WERI-Rb-1 (cell line): ENCODE measurements at places on chromosomes 11 and 22.

GRCh38 chr11:102936864-102937509 lies 18.5 kb downstream of the MMP13 start:
- no peak for DNase-seq

- DNase-seq: no peak
These were observed 2.0 kb downstream of the ST14 start for GRCh38 chr11:130161441-130162145.

GRCh38 chr11:35126879-35127581 lies 11.9 kb upstream of the CD44 start:
- DNase-seq: no peak

- no peak for DNase-seq
These were observed 3.8 kb downstream of the NCF4 start for GRCh38 chr22:36864454-36865215.

DNA sequence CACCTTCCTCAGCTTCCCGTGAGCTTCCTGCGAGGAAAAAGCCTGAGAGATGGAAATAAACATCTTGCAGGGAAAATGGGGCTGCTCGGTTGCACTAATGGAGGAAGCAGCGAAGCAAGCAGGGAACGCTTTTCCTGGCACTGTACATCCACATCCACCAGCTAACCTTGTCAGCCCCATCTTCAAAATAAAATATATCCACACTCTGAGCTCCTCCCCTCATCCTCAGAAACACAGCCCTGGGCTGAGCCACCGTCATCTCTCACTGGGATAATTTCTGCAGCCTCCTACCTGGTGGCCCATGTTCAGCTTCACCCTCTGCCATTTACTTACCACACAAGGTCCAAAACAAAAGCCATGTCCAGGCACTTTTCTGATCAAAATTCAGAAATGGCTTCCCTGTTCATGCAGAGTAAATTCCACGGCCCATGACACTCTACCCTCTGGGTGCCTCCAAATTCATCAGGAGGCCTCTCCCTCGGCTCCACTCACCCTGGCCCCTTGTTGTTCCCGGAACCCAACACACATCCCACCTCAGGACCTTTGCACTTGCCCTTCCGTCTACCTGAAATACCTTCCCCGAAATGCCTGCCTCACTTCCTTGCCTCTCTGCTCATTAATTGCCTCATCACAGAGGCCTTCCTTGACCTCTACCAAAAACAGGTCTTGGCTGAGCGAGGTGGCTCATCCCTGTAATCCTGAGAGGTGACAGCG lies 13.0 kb downstream of the C11orf86 start:
- DNase-seq: no peak

GRCh38 chr22:19406281-19406811 lies 25.2 kb downstream of the HIRA start:
- no peak for DNase-seq

GRCh38 chr11:100247704-100248103 lies 439.4 kb upstream of the ARHGAP42 start:
- DNase-seq: no peak

DNA sequence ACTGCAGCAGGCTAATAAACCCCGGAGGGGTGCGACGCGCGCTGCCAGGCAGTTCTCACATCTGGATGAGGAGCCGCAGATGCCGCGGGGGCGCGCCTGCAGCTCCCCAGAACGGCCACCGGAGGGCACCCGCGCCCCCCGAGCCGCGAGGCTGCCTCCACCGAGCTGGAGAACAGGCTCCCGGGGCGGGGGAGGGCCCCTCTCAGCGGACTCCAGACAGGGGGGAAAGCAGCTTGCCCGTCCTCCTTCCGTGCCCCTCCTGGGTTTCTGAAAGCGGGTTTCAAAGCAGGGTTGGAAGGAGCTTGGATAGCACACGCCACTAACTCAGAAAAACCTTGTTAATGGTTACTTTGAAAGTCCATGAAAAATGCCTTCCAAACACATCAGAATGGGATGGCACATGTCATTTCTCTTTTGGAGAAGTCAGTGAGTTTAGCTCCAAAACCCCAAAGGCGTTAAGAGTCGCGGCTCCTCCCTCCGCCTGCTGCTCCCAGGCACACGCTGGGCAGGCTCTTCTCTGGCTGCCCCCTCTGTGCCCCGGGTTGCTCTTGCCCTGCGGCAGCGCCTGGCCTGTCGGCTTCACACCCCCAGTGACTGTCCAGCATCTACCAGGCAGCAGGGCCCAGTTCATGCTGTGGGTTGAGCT lies 317.8 kb downstream of the NTM start:
- peak; percentile 54 for DNase-seq

- DNase-seq: peak; percentile 92
These were observed 169.9 kb downstream of the CTTN start for GRCh38 chr11:70568035-70568813.

GRCh38 chr11:17014321-17014832 lies at the start of gene PLEKHA7:
Gene PLEKHA7, minus strand, starts transcription at chr11:17014414. Its CDS starts 13 bp downstream, at chr11:17014401.
- DNase-seq: peak; percentile 45

DNA sequence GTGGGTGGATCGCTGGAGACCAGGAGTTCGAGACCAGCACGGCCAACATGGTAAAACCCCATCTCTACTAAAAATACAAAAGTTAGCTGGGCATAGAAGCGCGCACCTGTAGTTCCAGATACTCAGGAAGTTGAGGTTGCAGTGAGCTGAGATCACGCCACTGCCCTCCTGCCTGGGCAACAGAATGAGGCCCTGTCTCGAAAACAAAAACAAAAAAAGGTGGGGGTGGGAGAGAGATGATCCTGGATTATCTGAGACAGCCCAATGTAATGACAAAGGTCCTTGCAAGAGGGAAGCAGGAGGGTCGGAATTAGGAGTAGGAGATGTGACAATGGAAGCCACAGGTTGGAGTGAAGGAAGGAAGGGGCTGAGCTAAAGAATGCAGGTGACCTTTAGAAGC lies 87.6 kb upstream of the APOA1 start:
- DNase-seq: no peak

GRCh38 chr11:22656130-22656529 lies 10.3 kb upstream of the GAS2 start:
- DNase-seq: no peak

DNA sequence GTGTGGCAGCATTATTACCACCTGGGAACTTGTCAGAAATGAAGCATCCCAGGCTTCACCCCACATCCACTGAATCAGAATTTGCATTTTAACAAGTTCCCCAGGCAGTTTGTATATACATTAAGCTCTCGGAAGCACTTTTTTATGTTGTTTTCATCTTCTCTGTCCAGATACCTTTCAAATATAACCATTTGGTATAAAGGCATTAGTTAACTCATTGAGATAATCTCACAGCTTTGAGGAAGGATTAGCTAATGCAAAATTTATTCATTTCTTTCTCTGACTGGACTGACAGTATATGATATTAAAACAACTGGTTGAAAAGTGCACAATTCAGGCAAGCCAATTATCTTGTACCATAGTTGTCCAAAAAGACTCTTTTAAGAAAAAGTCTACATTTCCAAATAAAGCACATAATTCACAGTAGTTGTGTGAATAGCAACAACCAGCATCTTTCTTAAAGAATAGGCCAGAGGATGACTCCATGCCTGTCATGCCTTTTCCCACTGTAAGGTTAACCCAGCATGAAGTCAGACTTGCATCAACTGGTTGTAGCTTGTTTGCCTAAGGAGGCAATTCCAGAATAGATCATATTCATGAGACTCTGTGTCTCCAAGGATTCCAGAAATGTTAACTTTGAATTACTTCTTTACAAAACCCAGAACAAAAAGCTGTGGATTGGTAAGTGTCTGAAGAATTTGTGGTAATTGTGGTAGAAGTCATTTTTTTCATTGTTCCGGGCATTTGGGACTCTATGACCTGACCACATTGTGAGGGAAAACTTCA lies 254.3 kb upstream of the SESN3 start:
- DNase-seq: no peak

DNA sequence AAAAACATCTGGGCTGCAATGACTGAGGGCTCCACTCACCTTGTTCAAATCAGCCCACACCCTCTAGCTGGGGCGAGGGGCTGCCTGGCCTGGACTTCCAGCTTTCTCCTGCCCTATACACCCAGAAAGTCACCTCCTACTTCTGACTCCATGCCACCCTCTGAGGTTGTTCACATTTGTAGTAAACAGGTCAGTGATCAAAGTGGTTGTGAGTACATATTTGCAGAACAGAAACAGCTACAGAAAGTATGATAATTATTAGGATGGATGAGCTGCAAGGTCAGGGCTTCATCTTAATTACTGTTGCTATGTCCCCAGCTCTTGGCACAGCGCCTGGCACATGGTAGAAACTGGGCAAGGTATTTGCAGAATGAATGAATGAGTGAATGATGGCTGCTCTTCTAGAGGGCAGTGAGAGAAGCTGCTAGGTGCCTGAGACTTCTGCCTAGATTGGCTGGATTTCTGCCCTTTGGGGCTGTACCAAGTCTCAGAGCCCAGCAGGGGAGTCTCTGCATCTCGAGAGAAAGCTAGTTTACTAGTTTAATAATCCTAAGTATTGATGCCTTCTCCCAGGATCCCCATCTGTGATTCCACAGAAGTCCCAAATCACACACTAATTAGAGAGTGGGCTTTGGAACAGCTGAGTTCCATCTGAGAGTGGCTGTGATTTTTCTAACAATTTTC lies 36.0 kb downstream of the SYT13 start:
- DNase-seq: no peak

DNA sequence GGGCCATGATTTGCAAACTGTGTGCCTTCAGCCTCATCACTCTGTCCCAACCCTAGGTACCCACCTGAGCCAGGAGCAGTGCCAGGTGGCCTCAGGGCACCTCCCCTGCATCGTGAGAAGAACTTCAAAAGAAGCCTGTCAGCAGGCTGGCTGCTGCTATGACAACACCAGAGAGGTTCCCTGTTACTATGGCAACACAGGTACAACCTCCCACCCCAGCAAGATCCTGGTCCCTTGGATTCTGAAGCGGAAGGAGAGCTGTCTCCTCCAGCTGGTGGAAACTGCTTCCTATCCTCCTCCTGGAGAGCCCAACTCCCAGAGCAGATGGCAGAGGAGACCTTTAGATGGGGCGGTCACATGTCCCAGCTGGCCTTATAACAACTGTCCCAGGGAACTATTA lies 2.9 kb downstream of the ZP1 start:
- peak; percentile 5 for DNase-seq

DNA sequence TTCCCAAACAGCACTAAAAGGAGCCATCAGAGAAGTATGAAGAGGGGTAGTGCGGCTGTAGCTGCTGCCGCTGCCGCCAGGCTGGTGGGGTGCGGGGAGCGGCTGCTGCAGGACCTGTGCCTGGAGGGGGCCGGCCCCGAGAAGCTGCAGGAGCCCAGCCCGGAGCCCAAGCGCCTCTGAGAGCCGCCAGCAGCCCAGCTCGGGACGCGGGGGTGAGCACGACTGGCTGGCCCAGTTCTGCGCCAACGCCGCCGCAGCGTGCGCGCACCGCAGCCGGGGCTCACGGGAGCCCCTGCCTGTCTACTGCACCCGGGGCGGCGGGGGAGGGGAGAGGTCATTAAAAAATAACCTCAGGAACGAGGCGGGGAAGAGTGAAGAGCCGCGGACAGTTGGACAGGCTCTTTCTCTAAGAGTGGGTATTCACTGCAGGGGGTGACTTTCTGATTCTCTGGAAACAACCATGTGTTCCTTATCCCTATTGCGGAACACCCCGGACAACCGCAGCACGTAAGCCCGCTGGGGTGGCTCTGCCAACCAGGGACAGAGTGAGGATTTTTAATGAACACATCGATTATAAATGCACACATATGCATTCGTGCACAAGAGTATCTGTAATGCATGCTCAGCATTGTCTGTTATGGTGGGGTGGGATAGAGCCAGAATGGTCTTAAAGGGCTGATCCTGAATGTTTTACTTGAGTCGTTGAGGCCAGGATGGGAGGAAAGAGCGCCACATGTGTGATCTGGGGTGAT lies 453 bp downstream of the GAS2 start:
- peak; percentile 60 for DNase-seq

DNA sequence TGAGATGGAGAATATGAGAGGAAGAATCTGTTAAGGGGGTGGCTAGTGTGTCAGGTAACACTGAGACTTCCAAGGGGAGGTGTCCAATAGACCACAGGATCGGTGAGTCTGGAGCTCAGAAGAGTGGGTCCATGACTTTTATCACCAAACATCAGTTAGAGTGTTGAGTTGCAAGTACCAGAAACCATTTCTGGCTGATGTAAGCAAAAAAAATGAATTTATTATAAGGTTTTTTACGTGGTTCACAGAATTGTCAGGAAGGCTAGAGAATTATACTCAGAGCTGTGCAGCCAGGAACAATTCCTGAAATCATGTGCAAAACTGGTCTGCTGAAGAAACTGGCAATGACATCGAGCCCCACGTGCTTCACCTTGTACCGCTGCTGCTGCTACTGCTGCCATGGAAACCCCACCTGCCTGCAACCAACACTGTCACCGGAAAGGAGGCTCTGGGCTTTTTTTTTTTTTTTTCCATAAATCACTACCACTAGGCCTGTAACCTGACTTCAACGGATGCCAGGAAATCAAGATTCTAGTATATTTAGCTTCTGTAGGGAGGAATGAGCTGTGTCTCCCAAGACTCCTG lies 16.6 kb upstream of the STK33 start:
- no peak for DNase-seq

DNA sequence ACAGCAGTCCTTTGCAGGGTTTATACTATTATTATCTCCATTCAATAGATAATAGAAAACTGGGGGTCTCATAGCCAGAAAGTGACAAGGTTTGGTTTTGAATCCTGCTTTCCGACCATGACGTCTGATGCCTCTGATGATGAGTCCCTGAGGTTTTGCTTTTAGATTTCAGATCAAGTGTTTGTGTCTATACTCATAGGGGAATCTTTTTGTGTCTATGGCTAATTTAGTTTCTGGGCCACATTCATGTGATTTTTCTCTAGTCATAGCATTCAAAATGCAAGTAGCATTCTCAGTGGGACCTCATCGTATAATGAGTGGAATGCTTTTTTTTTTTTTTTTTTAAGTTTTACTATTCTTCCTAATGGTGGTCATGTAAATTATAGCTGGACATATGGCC lies 72.9 kb downstream of the TNRC6B start:
- no peak for DNase-seq

GRCh38 chr11:8281266-8281665 lies 17.6 kb upstream of the LMO1 start:
- DNase-seq: no peak

GRCh38 chr22:20748731-20749428 lies 25.0 kb upstream of the SERPIND1 start:
- no peak for DNase-seq
